Esophagus squamous epithelium (tissue), 5 donors: ENCODE measurements at places on chromosomes 1 and 21.

GRCh38 chr1:231160895-231161666, 777 bp upstream of the TRIM67 start:
- no peak for DNase-seq

- DNase-seq: no peak
Measured at GRCh38 chr1:226217273-226217672, 6.2 kb upstream of the MIXL1 start.

DNA sequence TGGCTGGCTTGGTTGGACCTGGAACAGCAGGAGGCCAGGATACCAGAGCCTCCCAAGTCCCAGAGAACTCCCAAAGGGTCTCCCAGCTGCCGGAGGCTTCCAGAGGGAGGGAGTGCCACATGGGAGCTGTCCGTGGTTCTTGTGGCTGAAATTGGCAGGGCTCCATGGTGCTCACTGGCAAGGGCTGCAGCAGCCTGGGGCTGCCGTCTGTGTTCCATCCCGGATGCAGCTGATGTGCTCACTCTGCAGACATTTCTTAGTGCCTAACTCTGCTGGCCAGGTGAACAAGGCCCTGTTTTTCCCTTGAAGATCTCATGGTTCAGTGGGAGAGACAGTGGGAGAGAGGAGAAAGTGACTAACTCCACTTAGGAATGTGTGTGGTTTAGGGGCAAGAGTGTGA, 261.1 kb downstream of the CAMTA1 start:
- DNase-seq: no peak

GRCh38 chr1:43147625-43148327, 24.3 kb downstream of the EBNA1BP2 start:
- no peak for DNase-seq

DNA sequence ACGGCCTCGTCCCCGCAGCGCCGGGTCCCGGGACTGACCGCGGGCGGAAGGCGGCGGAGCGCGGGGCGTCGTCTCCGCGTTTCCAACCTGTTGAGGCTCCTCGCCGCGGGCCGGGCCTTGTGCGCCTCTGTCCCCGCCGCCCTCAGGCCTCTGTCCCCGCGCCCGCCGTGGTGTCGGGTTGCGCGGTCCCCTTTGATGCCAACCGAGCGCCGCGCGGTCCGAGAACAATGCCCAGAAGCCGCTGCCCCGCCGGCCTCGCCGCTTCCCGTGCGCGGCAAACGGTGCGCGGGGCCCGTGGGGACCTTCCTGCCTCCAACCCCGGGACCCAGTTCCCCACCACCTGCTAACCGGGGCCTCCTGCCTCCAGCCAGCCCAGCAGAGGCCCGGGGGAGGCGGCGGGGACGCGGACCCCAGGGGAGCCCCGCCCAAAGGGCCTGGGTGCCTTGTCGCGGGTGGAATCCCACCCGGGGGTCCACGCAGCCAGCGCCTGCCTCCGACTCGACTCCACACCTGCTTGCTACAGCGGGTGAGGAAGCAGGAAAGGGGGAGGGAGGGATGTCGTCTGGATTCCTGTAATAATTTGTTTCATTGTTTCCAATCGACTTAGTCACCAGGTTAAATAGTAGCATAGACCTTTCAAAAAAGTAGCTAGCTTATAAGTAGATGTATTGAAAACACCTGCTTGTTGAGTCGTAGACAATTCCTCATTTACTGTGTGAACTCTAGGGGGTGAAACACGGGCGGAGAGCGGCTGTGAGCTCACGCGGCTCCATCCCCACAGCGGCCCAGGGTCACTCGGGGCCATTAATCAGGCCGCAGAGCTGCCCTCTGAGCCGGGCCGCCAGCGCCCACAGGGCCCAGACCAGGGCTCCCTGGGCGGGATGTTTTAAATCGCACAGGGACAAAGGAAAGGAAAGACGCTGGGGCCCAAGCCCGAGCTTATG, 1.1 kb downstream of the COL18A1 start:
- no peak for DNase-seq

DNA sequence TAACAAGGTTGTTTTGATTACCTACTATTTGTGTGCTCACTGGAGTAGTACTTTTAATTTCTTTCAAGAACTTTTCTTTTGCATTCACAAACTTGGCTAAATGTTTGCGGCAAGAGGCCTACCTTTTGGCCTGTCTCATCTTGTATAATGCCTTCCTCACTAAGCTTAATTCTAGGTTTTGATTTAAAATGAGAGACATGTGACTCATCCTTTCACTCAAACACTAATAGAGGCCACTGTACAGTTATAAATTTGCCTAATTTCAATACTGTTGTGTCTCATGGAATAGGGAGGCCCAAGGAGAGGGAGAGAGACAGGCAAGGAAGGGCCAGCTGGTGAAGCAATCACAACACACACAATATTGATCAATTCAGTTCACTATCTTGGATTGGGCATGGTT, 66.1 kb downstream of the ZNF644 start:
- no peak for DNase-seq

GRCh38 chr1:31987135-31987619, 26.5 kb upstream of the KHDRBS1 start:
- DNase-seq: no peak

GRCh38 chr1:226569879-226570547, 21.4 kb downstream of the STUM start:
- no peak for DNase-seq

DNA sequence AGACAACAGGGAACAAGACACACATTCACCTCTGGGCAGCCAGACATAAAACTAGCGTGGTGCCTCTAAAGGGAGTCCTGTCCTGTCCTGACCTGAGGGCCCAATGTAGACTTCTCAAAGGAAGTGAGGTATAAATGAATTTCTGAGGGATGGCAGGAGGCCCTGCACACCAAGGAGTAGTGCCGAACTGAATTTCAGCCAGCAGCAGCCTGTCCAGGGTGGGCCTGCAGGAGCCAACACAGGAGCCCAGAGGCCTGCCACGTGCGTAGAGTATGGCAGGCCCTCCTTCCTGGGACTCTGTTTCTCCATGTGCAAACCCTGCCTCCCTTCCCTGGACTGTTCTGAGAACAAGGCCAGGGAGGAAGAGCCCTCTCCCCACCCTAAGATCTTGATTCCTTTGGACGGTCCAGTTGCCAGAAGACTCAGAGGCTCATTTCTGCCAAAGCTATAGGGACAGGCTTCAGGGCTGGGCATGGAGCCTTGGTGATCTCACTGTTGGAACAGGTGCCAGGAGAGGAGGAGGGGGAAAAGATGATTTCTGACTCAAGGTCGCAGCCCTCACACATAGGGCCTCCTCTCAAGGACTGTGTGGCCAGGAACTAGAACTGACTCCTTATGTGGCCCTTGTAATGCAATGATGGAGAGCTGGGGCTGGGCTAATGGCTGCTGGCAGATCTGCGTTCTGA, 1.8 kb upstream of the FABP3 start:
- DNase-seq: no peak

DNA sequence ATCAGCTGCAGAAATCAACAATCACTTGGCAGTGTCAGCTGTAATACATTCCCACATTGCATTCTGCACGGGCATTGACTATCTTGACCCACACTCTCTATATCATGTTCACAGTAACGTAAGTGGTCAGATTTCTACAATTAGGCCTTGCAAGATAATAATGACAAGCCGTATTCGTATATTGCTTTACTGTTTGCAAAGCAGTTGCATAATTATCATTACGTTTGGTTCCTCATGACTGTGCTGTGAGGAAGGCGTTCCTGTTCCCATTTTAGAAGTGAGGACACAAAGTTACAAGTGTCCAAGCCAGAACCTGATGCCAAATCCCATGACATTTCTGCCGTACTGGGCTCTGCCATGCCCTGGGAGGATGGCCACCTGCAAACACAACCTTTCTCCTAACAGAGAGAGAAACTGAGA, 53.5 kb upstream of the TARBP1 start:
- no peak for DNase-seq

GRCh38 chr1:5865056-5865455, 127.2 kb downstream of the NPHP4 start:
- no peak for DNase-seq

DNA sequence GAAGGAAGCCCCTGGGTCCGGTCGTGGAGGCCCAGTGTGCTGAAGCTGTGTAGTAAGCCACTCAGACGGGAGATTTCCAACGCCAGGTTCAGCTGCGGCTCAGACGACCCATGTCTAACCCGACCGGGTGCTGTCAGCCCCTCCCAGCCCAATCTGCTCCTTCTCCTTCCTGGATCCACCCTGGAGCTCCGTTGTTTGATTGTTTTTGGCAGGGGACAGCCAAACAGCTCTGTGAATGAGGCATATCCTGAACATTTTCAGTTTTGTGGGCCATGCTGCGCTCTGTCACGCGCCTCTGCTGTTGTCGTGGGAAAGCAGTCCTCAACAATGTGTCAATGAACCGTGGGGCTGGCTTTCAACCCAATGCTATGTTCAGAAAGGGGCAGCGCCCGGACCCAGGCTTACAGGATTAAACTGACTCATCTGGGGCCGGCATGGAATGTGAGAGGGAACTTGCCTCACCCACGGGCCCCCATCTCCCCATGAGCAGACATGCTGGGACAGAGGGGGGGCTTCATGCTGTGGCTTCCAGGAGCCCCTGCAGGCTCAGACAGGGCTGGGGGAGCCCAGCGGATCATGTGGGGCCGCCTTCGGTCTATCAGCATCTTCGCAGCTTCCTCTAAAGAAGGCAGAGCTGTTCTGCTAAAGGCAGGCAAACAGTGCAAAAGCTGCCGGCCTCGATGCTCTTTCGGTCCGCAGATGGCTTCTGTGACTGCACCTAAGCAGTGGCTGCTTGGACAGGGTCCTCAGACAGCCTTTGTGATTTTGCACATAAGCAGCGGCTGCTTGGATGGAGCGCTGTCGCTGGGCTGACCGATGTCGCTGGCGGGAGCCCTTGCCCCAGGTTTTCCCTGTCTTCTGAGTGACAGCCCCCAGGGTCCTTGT, 101.7 kb downstream of the RIPK4 start:
- no peak for DNase-seq

DNA sequence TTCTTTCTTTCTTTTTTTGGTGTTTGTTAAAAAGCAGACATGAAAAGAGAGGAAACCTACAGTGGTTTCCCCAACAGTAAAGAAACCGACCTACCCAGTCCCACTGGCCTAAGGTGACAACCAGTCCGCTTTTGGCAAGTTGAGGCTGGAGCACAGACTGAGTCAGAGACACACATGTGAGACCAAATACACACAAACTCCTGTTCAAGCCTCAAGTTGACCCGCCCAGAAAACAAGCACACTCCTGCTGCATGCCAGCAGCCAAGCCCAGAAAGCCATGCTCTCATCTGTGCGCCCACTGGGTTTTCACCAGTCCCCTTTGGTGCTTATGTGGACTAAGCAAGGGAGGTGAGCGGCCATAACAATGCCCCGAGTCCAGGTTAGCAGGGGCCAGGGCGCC, 64.6 kb upstream of the GPR153 start:
- DNase-seq: no peak

GRCh38 chr1:208868554-208868953, 624.4 kb upstream of the PLXNA2 start:
- no peak for DNase-seq

GRCh38 chr1:58902830-58903513, 119.1 kb upstream of the JUN start:
- no peak for DNase-seq

- no peak for DNase-seq
Measured at GRCh38 chr1:80722611-80723010, 1078.1 kb upstream of the ADGRL2 start.

DNA sequence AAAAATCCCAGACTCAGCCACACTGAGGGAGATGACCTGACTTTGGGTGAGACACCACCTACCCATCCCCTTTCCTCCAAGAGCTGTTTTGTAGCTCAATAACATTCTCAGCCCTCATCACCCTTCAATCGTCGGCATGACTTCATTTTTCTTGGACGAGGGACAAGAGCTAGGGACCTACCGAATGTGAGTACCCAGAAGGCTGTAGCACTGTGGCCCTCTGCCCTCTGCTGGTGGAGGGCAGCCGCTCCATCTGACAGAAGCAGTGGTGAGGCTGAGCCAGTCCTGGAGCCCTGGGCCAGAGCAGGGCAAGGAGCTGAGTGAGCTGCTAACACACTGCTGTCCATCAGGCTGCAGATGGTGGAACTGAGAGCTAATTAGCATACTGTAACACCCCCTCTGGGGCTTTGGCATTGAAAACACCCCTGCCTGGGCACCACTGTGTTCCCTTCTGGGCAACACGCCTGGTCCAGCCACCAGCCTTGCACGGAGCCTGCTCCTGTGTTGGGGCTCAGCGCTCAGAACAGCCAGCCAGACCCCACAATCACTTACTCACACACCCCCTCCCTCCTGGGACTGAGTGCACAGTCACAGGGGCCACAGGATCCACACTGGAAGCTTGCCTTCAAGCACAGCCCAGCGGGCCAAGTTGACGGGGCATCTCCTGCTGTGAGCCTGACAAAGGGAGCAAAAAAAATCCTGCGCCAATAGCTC, 18.3 kb upstream of the ALPL start:
- DNase-seq: no peak

GRCh38 chr1:245580651-245581050, 425.9 kb downstream of the KIF26B start:
- DNase-seq: no peak

DNA sequence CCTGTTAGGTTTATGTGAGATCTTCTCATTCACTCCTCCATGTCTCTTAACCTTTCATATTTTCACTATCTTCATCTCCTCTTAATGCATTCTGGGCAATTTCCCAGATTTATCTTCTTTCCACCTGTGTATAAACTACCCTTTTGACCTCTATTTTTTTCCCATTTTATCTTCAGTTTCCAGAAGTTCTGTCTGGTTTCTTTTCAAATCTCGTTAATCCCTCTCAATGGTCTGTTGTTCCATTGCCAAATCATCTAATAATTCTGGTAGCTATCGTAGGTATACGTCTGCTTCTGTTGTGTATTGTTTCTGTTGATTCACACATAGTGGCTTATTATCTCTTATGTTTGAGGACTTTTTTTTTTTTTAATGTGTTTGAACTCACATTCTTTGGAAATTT, 25.7 kb upstream of the HYI start:
- DNase-seq: no peak

- DNase-seq: no peak
Measured at GRCh38 chr1:226814751-226815537, 55.5 kb upstream of the PSEN2 start.

DNA sequence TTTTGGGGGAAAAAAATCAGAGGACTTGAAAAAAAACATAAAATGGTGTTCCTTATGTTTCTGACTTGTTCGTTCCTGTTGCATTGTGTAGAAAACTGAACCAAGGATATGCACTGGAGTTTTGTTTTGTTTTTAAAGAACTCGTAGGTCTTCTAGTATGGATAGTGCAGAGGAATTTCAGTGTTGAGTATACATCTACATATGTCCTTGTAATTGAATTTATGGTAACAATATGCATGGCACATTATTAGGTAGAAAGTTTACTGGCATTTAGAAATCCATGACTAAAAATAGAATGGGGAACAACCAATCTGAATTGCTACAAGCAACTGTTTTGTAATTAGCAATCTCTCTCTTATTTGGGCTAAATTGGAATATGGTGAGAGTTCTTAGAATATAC, 188.3 kb upstream of the ZRANB2 start:
- no peak for DNase-seq

DNA sequence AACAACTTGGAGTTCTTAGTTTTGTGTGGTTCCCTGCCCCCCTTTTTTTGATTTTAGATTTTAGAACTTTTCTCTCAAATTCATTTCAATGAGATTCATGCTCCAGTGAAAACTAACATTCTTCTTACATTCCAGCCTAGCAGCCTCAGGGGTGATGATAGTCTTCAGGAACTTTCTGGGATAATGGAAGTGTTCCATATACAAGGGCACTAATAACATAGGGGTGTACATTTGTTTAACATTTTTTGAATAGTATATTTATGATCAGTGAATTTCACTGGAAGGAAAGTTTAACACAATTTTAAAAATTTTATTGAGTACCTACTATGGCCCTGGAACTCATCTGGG, 61.4 kb upstream of the ZNF648 start:
- DNase-seq: no peak

- no peak for DNase-seq
Measured at GRCh38 chr1:55195521-55196233, 19.5 kb downstream of the USP24 start.

- no peak for DNase-seq
Measured at GRCh38 chr21:46211376-46211775, 17.2 kb downstream of the LSS start.
